MCF 10A (cell line): ENCODE measurements at places on chromosomes 6 and 20. TPM values are rescaled to one million over a fixed set of nuclear protein-coding genes. Genes with fewer than 3 reads are reported as not detected.

Gene BCL2L1
- 139 and 156 TPM in 2 replicates for total RNA-seq

Gene SERPINB1
- 20.8 and 28.0 TPM in 2 replicates for total RNA-seq

DNA sequence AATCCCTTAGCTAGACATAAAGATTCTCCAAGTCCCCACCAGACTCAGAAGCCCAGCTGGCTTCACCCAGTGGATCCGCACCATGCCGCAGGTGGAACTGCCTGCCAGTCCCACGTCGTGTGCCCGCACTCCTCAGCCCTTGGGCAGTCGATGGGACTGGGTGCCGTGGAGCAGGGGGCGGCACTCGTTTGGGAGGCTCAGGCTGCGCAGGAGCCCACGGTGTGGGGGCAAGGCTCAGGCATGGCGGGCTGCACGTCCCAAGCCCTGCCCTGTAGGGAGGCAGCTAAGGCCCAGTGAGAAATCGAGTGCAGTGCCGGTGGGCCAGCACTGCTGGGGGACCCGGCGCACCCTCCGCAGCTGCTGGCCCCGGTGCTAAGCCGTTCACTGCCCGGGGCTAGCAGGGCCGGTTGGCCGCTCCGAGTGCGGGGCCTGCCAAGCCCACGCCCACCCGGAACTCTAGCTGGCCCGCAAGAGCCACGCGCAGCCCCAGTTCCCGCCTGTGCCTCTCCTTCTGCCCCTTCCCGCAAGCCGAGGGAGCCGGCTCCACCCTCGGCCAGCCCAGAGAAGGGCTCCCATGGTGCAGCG is 95.9 kb upstream of the DTNBP1 start:
- no peaks in the 10 kb centered on the region for H3K36me3 ChIP-seq
- no peaks in the 10 kb centered on the region for H3K4me1 ChIP-seq
- no peak overlapping the region for H3K27ac ChIP-seq
- H3K27me3 ChIP-seq: no peaks in the 10 kb centered on the region
- DNase-seq: no peak

DNA sequence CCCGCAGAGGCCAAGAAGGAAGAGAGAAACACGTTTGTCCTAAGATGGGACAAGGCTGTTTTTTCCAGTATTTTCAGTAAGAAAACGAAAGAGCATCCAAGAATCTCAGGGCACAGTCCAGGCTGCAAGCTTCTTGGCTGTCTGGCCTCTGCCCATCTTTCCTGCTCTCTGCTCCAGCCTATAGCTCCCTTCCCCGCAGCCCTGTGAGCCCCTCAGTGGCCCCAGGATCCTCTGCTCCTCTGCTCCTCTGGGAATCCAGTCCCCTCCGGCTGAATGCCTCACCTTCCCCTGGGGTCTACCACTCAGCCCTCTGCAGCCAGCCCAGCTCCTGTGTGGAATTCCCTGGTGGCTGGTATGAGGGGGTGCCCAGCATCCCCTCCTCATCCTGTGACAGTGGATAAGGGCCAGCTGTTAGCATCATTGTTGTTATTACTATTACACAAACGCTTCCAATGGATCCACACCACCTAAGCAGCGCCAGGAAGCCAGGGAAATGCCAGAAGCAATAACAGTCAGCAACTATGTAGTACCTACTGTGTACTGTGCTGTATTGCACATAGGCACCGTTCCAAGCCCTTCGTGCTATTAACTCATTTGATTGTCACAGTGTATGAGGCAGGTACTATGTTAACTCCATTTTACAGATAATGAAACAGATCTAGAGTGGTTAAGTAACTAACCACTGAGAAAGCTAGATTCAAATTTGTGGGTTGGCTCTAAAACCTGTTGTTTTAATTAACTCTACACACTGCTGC is 60.3 kb upstream of the PTPN1 start:
- DNase-seq: no peak
- no peak overlapping the region for H3K4me3 ChIP-seq
- H3K27me3 ChIP-seq: no peaks in the 10 kb centered on the region
- H3K4me1 ChIP-seq: peaks cover 28% of the 10 kb centered on the region

DNA sequence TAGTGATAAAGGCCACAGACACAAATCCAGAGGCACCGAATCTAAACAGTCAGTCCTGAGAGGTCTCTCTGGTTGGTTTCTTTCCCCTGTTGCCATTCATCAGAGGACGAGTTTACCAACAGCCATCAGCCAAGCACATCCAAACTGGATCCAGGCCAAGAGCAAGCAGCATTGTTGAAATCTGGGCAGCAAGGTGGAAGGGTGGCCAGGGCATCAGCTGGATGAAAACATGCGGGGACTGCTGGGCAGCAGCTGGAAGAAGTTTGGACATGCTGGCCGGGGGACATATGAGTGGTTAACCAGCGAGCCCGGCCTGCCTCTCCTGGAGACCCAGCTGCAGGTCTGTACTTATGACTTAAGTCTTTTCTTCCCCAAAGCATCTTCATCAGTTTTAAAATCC is at the start of gene SMIM28:
Gene SMIM28, plus strand, starts transcription at position 62 of the 400 bp plus-strand sequence. Its CDS starts 168 bp downstream, at position 230.
- H3K27ac ChIP-seq: no peak within 1 kb of the TSS
- no peak for DNase-seq
- H3K4me1 ChIP-seq: no peaks in the 10 kb centered on the region
